ENCODE measurements at places on chromosomes 12 and 14. TPM values are rescaled to one million over a fixed set of nuclear protein-coding genes. Genes with fewer than 3 reads are reported as not detected.

The KRT3 gene
- not detected for total RNA-seq

The CPNE6 gene
- total RNA-seq, result not detected

The HOXC12 gene
- not detected for total RNA-seq

The LYZ gene
- total RNA-seq, result 0.17 TPM

The IL26 gene
- not detected for total RNA-seq

The ZDHHC22 gene
- total RNA-seq, result not detected

The KLHDC1 gene
- total RNA-seq, result 5.4 TPM

The RD3L gene
- not detected for total RNA-seq

The FGD4 gene
- 2.3 TPM for total RNA-seq

The KRT76 gene
- total RNA-seq, result not detected

The MYL2 gene
- total RNA-seq, result not detected

The IFNG-AS1 gene
- total RNA-seq, result not detected
